ENCODE measurements at places on chromosomes 4 and X.
A peak's percentile ranks its signal among the peaks of the same experiment; 100 is the strongest.

GRCh38 chrX:68083510-68083909 is 349.8 kb downstream of the OPHN1 start:
- no peak for DNase-seq

DNA sequence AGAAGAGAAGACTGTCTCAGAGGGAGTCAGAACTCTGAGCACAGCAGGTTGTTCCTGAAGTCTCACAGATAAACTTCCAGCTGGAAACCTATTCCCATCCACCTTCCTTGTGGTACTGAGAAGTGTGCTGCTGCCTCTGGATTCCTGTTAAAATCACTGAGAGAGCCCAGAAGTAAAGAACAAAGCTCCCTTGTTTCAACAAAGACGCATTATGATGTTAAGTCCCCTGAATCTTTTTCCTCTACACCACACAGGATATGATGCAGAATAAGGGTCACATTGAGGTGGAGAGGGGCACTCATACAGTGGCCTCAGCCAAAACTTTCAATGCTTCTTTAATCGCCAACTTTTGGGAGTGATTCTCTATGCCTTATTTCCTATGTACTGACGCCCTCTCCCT is 321.0 kb downstream of the OPHN1 start:
- no peak for DNase-seq

DNA sequence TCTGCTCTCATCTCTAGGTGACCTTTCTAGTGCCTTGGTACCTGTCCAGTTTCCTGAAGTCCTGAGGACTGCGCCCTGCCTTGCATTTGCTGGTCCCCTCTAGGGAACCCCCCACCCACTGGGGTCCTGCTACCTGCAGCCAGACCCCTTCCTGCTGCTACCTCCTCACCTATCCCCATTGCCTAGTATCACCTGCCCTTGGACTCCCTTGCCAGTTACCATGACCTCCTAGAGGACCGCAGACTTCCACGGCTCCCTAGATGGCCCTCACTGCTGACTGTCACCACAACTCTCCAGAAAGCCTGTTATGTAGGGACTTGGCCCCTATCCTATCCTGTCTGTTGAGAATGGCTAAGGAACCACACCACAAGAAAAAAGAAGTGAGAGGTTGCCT is 166.6 kb downstream of the EFNB1 start:
- no peak for DNase-seq

GRCh38 chr4:20787940-20788665 is 87.8 kb downstream of the PACRGL start:
- no peak for DNase-seq

DNA sequence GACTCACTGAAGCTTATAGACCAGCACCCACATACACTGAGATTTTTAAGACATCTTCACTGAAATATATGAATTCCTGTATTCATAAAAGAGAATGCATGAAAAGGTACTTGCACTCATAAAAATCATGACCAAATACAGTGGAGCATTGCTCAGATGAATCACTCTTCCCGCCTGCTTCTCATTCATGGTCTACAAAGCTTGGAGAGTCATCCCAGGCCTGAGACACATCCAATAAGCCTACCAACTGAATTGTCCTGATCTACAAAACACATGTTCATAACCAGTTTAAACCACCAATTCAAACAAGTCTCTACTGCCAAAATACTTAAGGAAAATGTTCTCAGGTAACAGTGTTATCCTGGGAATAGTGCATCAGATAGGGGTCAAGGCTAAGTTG is 38.1 kb downstream of the PROM1 start:
- DNase-seq, result no peak

DNA sequence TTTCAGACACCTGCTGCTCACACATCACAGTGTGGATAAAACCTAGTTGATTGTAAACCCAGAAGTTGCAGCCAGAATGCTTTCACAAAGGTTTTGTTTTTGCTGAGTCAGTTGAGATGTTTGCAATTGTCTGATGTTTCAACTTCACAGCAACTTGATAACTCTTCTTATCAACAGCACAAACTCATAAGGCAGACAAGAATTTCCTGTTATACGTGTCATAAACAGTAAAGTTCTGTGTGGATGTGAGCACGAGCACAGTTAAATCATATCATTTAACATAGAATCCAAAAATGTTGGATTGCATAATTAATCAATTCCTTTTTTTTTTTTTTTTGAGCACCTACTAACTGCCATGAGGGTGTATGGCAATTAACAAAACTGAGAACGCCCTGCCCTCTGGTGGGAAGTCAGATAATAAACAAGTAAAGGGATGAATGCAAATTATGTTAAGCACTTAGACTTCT is 512.2 kb downstream of the PDHA2 start:
- DNase-seq, result peak; percentile 29

- no peak for DNase-seq
Observed at GRCh38 chr4:152680988-152681603, 1.3 kb upstream of the TMEM154 start.

GRCh38 chr4:6278801-6279197 is 9.1 kb downstream of the WFS1 start:
- no peak for DNase-seq

- DNase-seq, result no peak
Observed at GRCh38 chr4:119517361-119518229, 111.0 kb downstream of the PDE5A start.

DNA sequence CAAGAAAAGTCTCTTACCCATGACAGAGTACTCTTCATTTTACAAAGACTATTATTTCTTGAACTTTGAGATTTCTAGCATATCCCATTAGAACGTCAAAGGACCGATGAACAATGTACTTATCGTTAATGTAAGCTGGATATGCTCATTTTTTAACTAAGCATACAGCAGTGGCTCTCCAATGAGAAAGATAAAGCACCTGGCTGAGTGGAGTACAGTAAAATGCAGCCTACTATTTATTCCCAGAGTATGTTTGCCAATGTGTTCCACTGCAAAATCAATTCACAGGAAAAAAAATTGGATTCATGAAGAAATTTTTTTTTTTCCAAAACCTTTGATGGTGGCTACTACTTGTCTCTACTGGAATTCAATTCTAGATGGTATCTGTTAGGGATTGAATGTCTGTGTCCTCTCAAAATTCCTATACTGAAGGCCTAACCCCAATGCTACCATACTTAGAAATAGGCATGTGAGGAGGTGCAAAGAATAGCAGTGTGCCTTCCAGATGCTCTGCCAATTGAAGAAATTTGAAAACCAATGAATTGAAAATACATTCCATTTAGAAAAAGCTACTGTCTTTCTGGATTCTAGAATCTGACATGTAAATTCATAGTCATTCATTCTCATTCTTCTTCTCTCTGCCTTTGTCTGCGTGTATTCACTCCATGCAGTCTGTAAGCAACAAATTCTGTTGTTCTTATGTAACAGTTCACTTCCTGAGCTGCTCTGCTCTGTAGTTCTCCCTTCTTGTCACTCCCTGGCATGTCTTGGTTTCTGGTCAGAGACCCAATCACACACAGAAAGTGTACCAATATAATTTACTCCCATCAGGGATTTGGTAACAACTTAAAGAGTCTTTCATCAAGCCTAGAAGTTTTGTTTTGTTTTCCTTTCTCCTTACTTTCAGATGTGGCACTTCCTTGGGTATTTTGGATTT is 61.4 kb downstream of the PAPSS1 start:
- no peak for DNase-seq

GRCh38 chrX:53133400-53133799 is 39.5 kb downstream of the KANTR start:
- no peak for DNase-seq

DNA sequence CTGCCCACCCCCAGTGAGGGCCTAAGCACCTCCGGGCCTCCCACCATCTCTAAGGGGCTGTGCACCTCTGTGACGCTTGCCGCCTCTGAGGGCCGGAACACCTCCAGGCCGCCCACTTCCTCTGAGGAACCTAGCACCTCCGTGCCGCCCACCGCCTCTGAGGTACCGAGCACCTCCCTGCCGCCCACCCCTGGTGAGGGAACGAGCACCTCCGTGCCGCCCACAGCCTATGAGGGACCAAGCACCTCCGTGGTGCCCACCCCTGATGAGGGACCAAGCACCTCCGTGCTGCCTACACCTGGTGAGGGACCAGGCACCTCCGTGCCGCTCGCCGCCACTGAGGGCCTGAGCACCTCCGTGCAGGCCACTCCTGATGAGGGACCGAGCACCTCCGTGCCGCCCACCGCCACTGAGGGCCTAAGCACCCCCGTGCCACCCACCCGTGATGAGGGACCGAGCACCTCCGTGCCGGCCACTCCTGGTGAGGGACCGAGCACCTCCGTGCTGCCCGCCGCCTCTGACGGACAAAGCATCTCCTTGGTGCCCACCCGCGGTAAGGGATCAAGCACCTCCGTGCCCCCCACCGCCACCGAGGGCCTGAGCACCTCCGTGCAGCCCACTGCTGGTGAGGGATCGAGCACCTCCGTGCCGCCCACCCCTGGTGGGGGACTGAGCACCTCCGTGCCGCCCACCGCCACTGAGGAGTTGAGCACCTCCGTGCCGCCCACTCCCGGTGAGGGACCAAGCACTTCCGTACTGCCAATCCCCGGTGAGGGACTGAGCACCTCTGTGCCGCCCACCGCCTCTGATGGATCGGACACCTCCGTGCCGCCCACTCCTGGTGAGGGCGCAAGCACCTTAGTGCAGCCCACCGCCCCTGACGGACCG is 977 bp downstream of the MAGEE1 start:
- no peak for DNase-seq

DNA sequence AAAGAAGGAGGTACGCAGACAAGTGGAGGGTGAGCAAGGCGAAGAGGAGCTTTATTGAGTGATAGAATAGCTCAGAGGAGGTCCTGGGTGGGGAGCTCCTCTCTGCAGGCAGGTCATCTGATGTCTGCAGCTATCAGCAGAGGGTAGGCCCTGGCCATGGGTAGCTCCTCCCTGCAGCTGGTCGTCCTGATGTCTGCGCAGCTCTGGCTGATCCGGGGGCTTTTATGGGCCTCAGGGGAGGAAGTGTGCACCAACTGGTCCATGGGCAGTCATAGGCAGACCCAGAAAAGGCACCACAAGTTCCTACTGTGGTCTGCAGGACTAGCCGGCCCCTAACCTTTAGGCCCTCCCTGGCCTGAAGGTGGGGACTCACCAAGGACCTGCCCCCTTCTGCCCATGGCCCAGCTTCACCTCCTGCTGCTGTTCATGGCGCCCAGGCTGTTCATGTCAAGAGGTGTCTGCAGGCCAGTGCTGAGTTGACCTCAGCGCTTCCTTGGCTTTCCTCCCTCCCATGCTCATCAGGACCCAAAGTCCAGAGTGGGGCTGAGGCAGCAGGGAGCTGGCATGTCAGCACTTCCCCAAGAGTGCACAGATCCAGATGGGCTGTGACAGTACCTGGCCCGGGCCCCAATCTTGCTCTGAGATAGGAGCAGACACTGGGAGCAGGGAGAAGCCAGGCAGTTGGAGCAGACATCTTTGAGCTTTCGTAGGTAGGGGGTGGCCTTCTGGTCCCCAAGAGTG is 46.1 kb downstream of the ARAP2 start:
- no peak for DNase-seq

DNA sequence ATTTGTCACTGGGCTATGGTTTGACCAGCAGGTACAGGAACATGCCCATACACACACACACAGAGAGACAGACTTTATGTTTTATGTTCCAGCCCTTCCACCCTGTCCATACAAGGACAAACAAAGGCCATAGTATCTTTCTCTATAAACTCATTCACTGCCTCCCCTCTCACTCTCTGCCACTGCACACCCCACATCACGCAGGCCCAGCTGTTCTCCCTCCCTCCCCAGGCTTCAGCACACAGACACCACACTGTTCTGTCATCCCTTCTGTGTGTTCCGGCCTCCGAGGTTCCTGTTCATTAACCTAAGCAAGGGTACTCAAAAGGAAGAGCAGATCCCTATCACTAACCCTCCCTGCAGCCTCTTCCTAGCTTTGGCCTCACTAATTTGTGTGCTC is 17.8 kb downstream of the LAS1L start:
- DNase-seq, result no peak

- DNase-seq, result no peak
Observed at GRCh38 chr4:5122114-5122513, 70.8 kb downstream of the STK32B start.

- DNase-seq, result no peak
Observed at GRCh38 chrX:17692709-17693346, 44.5 kb upstream of the SCML1 start.

- DNase-seq, result no peak
Observed at GRCh38 chr4:7285244-7286094, 93.1 kb downstream of the SORCS2 start.

- no peak for DNase-seq
Observed at GRCh38 chr4:174255786-174256185, 27.7 kb downstream of the FBXO8 start.

DNA sequence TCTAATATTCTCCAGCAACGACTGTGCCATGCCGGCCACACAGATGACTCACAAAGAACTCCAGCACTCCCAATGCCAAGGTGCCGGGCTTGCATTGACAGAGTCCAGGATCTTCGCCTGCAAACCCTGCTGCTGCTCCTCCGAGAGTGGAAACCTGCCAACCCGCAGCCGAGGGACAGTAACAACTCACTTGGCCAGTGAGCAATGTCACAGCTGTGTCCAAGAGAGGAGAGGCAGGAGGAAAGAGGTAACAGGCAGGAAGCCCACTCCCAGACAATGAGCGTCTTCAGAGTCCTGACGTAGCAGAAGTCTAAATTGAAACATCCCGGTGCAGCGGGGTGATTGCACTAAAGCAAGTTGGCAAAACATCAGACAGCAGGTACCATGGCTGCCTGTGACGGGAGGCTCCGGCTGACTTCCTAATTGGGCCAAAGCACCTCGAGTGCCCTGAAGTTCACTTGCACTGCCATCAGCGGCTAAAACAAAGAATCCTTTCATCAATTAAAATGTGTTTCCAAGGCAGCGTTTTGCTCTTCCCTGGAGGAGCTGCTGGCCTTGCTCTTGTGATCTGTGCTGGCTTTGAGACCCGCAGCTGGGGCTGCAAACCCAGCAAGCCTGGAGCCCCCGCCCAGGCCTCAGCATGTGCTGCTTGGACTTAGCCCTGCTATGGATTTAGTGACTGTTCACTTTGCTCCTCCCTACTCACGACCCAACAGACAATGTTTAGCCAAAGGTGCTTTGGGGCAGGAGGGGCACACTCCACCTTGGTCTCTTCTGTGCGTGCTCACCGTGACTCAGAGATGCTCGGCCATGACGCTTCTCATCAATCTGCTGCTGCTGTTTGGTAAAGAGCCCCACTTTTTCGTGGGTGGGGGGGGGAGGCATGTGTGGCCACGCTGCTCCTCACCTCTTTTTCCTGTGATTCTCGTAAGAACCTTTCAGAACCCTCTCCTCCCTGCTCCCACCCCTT is 36.5 kb downstream of the DCTD start:
- DNase-seq, result no peak

DNA sequence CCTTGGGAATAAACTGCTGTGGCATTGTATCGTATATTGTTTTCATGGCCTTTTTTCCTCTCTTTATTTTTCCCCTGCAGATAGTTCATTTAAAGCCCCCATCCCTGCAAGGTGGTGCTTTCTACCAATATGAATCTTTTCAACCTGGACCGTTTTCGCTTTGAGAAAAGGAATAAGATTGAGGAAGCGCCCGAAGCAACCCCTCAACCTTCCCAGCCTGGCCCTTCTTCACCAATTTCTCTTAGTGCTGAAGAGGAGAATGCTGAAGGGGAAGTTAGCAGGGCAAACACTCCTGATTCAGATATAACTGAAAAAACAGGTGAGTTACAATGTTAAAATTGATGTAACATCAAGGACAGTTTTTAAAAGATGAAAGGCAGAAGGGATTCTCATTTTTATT is 601 bp downstream of the SMARCAD1 start:
- no peak for DNase-seq
